Vagina (tissue), 2 donors: ENCODE measurements at places on chromosomes 7 and 10. TPM values are rescaled to one million over a fixed set of nuclear protein-coding genes. Genes with fewer than 3 reads are reported as not detected.

DNA sequence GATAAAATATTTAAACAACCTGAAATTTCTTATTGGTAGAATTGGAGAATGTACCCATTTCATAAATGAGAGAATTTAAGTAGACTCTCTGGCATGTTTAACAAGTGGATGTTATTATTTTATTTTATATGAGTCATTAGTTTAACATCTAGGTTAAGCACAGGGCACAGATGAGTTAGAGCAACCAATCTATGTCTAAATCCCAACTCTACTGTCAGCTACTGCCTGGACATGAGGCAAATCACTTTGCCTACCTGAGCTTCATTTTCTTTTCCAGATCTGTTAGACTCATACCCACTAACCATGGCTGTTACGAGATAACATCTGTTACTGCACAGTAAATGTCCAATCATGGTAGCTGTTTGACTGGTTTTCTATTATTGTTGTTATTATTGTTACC is 251.1 kb downstream of the INHBA start:
- no peaks in the 10 kb centered on the region for H3K4me1 ChIP-seq
- no peak overlapping the region for H3K4me3 ChIP-seq
- no peaks in the 10 kb centered on the region for H3K27me3 ChIP-seq
- no peaks in the 10 kb centered on the region for H3K36me3 ChIP-seq
- no peak overlapping the region for H3K27ac ChIP-seq

GRCh38 chr10:16259726-16260125 is 177.1 kb upstream of the PTER start:
- no peak overlapping the region for H3K27ac ChIP-seq
- H3K36me3 ChIP-seq: no peaks in the 10 kb centered on the region
- no peak for DNase-seq
- H3K27me3 ChIP-seq: no peaks in the 10 kb centered on the region
- H3K4me1 ChIP-seq: no peaks in the 10 kb centered on the region

- DNase-seq: no peak
- no peaks in the 10 kb centered on the region for H3K27me3 ChIP-seq
- peaks cover 14% of the 10 kb centered on the region for H3K4me1 ChIP-seq
- H3K27ac ChIP-seq: no peak overlapping the region
Observed at GRCh38 chr10:27258838-27259812, 18.5 kb upstream of the ACBD5 start.

- no peaks in the 10 kb centered on the region for H3K4me1 ChIP-seq
- no peaks in the 10 kb centered on the region for H3K27me3 ChIP-seq
- no peak for DNase-seq
- no peak overlapping the region for H3K4me3 ChIP-seq
Observed at GRCh38 chr7:6917258-6917657, 91.2 kb upstream of the CCZ1B start.

- H3K27me3 ChIP-seq: no peaks in the 10 kb centered on the region
- DNase-seq: no peak
- H3K36me3 ChIP-seq: no peaks in the 10 kb centered on the region
- no peak overlapping the region for H3K27ac ChIP-seq
- H3K4me1 ChIP-seq: peaks cover 88% of the 10 kb centered on the region
Observed at GRCh38 chr7:131100357-131101054, 227.2 kb upstream of the MKLN1 start.

GRCh38 chr7:104955276-104955675 is 58.7 kb upstream of the KMT2E start:
- H3K36me3 ChIP-seq: no peaks in the 10 kb centered on the region
- H3K27me3 ChIP-seq: no peaks in the 10 kb centered on the region
- DNase-seq: no peak

- no peaks in the 10 kb centered on the region for H3K27me3 ChIP-seq
- H3K4me3 ChIP-seq: no peak overlapping the region
- no peaks in the 10 kb centered on the region for H3K36me3 ChIP-seq
- DNase-seq: no peak
Observed at GRCh38 chr10:114962441-114962840, 24.4 kb downstream of the TRUB1 start.

DNA sequence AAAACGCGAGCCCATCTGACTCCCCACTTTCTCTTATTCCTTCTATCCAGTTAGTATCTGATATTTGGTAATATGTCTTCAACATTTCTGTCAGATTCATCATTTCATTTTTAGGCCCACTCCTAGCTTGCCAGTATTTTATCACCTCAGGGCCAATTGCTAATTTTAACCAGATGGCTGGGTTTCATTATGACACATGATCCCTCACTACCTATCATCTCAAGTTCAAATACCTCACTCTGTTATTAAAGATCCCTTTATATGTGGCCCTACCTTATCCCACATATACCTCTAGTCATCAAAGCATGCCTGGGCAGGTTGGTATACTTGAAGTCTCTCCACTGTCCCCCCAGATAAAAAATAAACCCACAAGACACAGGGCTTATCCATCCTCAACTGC is 104.9 kb downstream of the RNLS start:
- no peak overlapping the region for H3K27ac ChIP-seq
- H3K4me3 ChIP-seq: no peak overlapping the region
- DNase-seq: no peak
- no peaks in the 10 kb centered on the region for H3K36me3 ChIP-seq
- peaks cover 24% of the 10 kb centered on the region for H3K4me1 ChIP-seq

DNA sequence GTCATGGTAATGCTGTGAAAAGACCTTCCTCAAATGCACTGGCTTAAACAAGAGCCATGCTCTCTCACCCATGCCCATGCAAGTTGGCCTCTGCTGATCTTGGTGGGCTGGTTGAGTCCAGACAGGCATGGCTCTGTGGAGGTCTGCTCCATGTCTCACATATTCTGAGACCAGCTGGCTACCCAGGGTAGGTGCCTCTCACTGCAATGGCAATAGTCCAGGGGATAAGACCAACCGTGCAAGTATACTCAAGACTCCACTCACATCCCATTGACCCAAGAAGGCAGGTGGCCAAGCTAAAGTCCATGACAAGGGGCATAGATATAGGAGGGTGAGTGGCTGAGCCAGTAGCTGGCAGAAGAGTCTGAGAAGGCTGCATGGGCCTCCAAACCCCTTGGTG is 14.2 kb upstream of the EBF3 start:
- no peak overlapping the region for H3K4me3 ChIP-seq
- H3K27ac ChIP-seq: no peak overlapping the region
- H3K27me3 ChIP-seq: no peaks in the 10 kb centered on the region
- H3K4me1 ChIP-seq: no peaks in the 10 kb centered on the region

- H3K4me1 ChIP-seq: no peaks in the 10 kb centered on the region
- no peak overlapping the region for H3K4me3 ChIP-seq
- no peak overlapping the region for H3K27ac ChIP-seq
- DNase-seq: no peak
Observed at GRCh38 chr7:20825555-20825954, 38.9 kb upstream of the SP8 start.

- no peaks in the 10 kb centered on the region for H3K4me1 ChIP-seq
- no peaks in the 10 kb centered on the region for H3K36me3 ChIP-seq
- H3K27ac ChIP-seq: no peak overlapping the region
- H3K27me3 ChIP-seq: no peaks in the 10 kb centered on the region
- DNase-seq: no peak
Observed at GRCh38 chr10:17316488-17317170, 88.6 kb downstream of the VIM start.

DNA sequence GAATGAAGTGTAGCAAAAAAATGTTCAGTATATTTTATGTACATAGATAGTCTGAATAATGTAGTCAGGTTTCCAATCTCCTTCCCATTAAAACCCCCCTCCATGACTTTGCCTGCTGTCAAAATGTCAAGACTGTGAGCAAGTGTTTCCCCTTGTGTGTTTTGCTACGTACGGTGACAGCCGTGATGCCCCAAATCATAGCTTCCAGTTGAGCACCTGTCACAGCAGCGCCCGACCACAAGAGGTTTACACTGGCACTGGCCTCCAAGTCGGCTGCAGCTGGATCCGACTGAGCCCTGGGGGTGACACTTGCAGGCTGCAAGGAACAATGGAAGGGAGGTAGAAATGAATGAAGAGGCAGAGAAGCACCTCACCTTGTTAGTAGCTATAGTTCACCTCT is 62.3 kb downstream of the LAMB4 start:
- DNase-seq: no peak
- no peaks in the 10 kb centered on the region for H3K36me3 ChIP-seq
- H3K4me1 ChIP-seq: no peaks in the 10 kb centered on the region
- H3K27me3 ChIP-seq: no peaks in the 10 kb centered on the region
- no peak overlapping the region for H3K27ac ChIP-seq
- no peak overlapping the region for H3K4me3 ChIP-seq

GRCh38 chr7:150941351-150942000 is 36.6 kb downstream of the KCNH2 start:
- H3K36me3 ChIP-seq: no peaks in the 10 kb centered on the region
- no peaks in the 10 kb centered on the region for H3K27me3 ChIP-seq
- no peak for DNase-seq
- H3K27ac ChIP-seq: no peak overlapping the region
- no peak overlapping the region for H3K4me3 ChIP-seq

DNA sequence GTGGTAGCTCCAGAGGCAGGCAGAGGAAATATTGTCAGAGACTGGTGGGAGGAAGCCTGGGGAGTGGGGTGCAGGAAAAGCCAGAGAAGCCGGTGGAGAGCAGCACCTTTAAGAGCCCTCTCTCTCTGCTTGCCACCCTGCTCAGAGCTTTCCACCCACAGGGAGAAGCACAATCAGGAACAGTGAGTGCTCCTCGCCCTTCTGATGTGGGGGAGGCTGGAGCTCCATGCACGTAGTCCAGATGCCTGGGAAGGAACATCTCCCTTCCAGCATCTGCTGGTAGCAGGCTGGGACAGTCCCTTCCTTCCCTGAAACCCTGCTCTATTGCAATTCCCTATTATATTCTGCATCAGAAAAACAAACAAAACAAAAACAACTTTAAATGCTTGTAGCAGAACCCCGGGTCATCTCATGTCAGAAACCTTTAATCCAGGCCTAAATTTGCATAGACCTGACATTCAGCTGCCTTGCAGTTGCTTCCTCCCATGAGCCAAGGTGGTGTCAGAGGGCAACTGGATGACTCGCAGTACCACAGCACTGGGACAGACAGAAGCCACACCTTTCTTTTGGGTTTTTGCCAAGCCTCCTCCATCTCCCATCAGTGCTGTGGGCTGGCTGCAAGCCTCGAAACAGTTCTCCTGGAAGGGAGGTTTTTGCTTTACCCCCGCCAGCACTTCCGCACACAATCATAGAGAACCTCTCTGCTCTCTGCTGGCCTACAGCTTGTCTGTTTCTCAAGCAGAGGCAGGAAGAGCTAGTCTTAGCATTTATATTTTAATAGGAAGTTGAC is 13.1 kb downstream of the AVPI1 start:
- H3K4me1 ChIP-seq: peaks cover 10% of the 10 kb centered on the region
- H3K4me3 ChIP-seq: no peak overlapping the region
- H3K36me3 ChIP-seq: peaks cover 54% of the 10 kb centered on the region
- H3K27ac ChIP-seq: no peak overlapping the region

DNA sequence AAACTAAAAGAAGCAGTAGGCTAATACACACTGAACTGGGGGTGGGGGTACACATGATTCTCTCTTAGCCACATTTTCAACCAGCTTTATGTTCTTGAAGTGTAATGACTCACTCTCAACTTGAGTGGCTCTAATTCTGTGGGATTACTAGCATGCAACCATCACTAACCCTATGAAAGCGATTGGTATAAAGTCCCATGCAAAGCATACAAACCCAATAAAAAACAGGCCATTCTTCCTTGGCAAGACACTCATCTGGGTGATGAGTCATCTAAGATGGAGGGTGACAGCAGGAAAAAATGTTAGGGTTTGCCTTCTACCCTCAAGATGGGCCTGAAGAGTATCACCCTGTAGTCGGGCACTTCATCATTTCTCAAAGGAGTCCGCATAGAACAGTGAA is 14.9 kb upstream of the PON3 start:
- DNase-seq: no peak
- H3K4me3 ChIP-seq: no peak overlapping the region
- H3K4me1 ChIP-seq: no peaks in the 10 kb centered on the region
- no peak overlapping the region for H3K27ac ChIP-seq

GRCh38 chr7:155694851-155695250 is 50.4 kb downstream of the RBM33 start:
- no peak overlapping the region for H3K27ac ChIP-seq
- H3K4me1 ChIP-seq: peaks cover 27% of the 10 kb centered on the region
- no peaks in the 10 kb centered on the region for H3K27me3 ChIP-seq

GRCh38 chr10:97852277-97852676 is 2.6 kb downstream of the GOLGA7B start:
- no peaks in the 10 kb centered on the region for H3K36me3 ChIP-seq
- no peak overlapping the region for H3K27ac ChIP-seq
- H3K27me3 ChIP-seq: no peaks in the 10 kb centered on the region
- peaks cover 16% of the 10 kb centered on the region for H3K4me1 ChIP-seq
- no peak for DNase-seq
- H3K4me3 ChIP-seq: no peak overlapping the region

GRCh38 chr7:156988343-156989185 is 21.9 kb downstream of the MNX1 start:
- no peak overlapping the region for H3K27ac ChIP-seq
- H3K27me3 ChIP-seq: no peaks in the 10 kb centered on the region
- DNase-seq: no peak

DNA sequence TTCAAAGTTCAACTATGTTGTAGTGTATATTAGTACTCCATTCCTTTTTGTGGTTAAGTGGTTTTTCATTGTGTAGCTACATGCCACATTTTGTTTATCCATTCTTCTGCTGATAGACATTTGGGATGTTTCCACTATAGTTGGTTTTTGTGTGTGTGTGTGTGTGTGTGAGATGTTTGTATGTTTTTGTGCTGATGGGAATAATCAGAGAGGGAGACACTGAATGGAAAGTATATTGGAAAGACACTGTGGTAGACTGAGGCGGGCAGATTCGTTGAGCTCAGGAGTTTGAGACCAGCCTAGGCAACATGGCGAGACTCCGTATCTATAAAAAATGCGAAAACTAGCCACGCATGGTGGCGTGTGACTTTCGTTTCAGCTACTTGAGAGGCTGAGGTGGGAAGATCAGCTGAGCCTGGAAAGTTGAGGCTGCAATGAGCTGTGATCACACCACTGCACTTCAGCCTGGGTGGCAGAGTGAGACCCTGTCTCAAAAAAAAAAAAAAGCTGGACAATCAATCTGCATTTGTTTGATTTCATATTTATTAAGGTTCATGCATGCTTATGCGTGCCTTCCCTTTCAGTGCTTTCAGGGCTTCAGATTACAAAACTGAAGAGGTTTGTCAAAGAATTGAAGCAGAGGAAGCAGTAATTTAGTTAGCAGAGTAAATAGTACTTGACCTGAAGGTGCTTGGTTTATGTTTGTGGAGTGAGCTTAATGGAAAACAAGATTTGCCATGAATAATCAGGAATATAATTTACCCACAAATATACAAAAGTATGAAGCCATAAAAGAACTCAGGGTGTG is 14.7 kb downstream of the SEC24C start:
- no peaks in the 10 kb centered on the region for H3K27me3 ChIP-seq
- H3K4me1 ChIP-seq: no peaks in the 10 kb centered on the region
- no peak overlapping the region for H3K4me3 ChIP-seq
- no peak for DNase-seq
- H3K36me3 ChIP-seq: peaks cover 62% of the 10 kb centered on the region

Gene INHBA
- 2.2 TPM for total RNA-seq

Gene AMZ1
- 1.2 TPM for total RNA-seq

Gene MEOX2
- total RNA-seq: 1.7 TPM

Gene ETV1
- total RNA-seq: 4.2 TPM

Gene H2BK1
- not detected for total RNA-seq

Gene PRR15
- not detected for total RNA-seq

Gene UNCX
- not detected for total RNA-seq

Gene PLEKHS1
- not detected for total RNA-seq

Gene HOXA13
- 14.5 TPM for total RNA-seq

Gene VGF
- total RNA-seq: 1.2 TPM

Gene ZNF398
- total RNA-seq: 21.4 TPM

Gene FBXL13
- 0.98 TPM for total RNA-seq

Gene VIPR2
- total RNA-seq: 11.3 TPM
